Activated CD8-positive, alpha-beta T cell treated with anti-CD3 and anti-CD28 coated beads for 36 hours (primary cell): ENCODE measurements at places on chromosomes 4 and X. TPM values are rescaled to one million over a fixed set of nuclear protein-coding genes. Genes with fewer than 3 reads are reported as not detected.

DNA sequence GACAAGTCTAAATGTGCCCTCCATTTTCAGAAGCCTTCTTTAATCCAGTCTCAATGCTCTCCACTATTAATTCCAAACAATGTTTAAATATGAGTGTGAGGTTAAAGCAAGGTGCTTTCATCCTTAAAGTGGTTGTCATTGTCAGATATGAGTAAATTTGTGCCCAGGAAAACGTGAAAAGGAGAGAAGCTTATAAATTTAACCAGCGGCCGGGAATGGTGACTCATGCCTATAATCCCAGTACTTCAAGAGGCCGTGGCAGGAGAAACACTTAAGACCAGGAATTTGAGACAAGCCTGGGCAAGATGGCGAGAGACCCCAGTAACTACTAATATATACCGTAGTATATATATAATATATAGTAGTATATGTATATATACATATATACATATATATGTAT is 270.0 kb downstream of the ARHGAP24 start:
- H3K4me1 ChIP-seq = no peaks in the 10 kb centered on the region
- DNase-seq = no peak
- no peak overlapping the region for H3K27ac ChIP-seq
- no peaks in the 10 kb centered on the region for H3K27me3 ChIP-seq

The TRAPPC11 gene
- total RNA-seq = 28.5 TPM

DNA sequence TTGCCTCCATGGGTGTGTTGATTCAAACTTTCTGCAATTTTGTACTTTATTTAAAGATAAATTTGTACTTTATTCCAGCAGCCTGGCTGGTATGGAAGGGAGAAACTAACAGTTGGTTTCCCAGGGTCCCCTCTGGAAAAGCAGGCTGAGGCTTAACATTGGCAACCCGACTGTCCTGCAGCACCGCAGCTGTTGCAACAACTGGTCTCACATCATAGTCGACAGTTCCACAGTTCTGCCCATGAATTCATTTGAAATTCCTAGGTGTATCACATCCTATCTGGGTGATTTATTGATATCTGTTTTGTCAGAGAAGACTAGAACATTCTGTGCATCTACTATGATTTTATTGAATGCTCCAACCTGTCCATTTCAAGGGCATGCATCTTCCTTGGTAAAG is 98.8 kb upstream of the GATB start:
- H3K36me3 ChIP-seq = no peaks in the 10 kb centered on the region
- no peak overlapping the region for H3K27ac ChIP-seq
- H3K4me1 ChIP-seq = no peaks in the 10 kb centered on the region
- H3K4me3 ChIP-seq = no peak overlapping the region
- no peak for DNase-seq
- no peaks in the 10 kb centered on the region for H3K27me3 ChIP-seq

The TLL1 gene
- total RNA-seq = not detected

- no peak for DNase-seq
- no peaks in the 10 kb centered on the region for H3K36me3 ChIP-seq
- no peak overlapping the region for H3K27ac ChIP-seq
- H3K27me3 ChIP-seq = peaks cover 22% of the 10 kb centered on the region
- H3K4me1 ChIP-seq = peaks cover 28% of the 10 kb centered on the region
These were observed 41.7 kb upstream of the SLC39A8 start for GRCh38 chr4:102386966-102387365.

DNA sequence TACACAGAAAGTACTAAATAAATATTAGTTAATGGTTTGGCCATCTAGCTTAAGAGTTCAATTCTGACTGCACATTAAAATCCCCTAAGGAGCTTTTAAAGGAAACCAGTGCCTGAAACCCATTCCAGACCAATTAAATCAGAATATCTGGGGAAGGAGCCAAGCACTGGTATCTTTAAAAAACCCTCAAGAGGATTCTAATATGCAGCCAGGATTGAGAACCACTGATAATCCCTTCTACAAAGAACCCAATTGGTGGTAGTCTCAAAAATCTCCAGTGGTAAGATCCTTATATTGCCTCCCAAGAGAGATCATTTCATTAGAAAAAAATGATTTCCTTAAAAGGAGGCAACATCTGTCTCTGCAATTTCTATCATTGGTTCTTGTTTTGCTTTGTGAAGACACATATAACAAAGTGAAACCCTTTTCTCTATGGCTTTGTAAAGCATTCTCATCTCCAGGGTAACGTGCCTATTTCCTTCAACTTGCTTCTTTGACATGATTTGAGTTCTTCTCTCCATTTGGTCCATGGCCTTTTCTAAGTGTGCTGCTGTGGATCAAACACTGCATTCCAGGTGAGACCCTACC is 3.5 kb downstream of the GPR34 start:
- H3K27me3 ChIP-seq = no peaks in the 10 kb centered on the region
- H3K4me1 ChIP-seq = peaks cover 54% of the 10 kb centered on the region
- H3K27ac ChIP-seq = peak overlapping the region; percentile 34

DNA sequence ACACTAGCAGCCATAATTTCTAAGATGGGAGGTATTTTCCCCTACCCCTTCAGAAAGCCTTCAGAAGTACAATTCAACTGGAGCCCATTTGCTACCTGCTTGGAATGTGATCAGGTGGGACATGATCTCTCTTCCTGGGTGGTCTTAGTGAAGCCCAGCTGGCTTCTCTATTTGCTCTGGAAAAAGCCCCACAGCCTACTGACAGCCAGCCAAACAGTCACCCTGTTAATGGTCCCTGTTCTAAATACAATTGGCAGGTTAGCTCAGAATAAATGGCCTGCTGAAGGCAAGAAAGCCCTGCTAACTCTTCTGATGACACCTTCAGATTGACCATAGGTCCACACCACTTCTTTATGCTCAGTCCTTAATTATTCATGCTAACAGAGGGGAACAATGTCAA is 39.9 kb downstream of the HS6ST2 start:
- no peaks in the 10 kb centered on the region for H3K27me3 ChIP-seq
- no peak overlapping the region for H3K4me3 ChIP-seq
- no peak overlapping the region for H3K27ac ChIP-seq

DNA sequence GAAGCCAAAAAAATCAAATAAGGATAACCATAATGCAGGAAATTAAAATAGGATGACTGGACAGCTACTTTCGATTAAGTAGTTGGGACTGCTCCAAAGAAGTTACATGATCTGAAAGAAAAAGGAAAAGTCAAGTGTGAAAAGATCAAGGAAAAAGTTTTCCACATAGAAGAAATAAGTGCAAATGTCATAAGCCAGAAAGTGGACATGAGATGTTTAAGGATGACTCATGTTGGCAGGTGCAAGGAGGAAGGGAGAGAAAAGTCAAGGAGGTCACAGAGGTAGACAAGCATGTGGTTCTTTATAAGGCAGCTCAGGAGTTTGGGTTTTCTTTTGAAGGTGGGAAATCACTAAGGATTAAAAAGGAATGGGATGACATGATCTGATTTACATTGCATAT is 89.8 kb upstream of the GPRIN3 start:
- DNase-seq = no peak
- H3K4me3 ChIP-seq = no peak overlapping the region
- H3K27ac ChIP-seq = no peak overlapping the region
- no peaks in the 10 kb centered on the region for H3K27me3 ChIP-seq
- H3K36me3 ChIP-seq = no peaks in the 10 kb centered on the region

- H3K27ac ChIP-seq = no peak overlapping the region
- no peak for DNase-seq
- H3K4me1 ChIP-seq = no peaks in the 10 kb centered on the region
- no peaks in the 10 kb centered on the region for H3K27me3 ChIP-seq
These were observed 63.7 kb downstream of the STK32B start for GRCh38 chr4:5114950-5115349.

DNA sequence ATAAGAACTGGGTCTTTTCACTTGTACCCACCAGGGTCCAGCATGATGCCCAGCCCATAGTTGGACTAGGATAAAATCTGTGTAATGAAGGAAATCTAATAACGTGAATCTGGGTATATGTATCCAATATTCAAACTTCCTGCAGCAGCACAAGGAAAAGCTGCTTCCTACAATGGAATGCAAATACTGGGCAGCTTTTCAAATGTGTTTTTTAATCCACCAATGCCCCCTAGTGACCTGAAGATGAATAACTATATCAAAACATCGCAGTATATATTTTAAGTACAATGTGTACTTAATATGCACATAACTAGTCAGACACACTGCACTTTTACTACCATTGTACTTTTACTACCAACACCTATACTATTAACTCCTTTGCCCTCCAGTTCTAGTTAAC is 5.3 kb downstream of the APOO start:
- peaks cover 9% of the 10 kb centered on the region for H3K4me1 ChIP-seq
- H3K36me3 ChIP-seq = no peaks in the 10 kb centered on the region
- H3K27me3 ChIP-seq = no peaks in the 10 kb centered on the region
- H3K4me3 ChIP-seq = no peak overlapping the region
- H3K27ac ChIP-seq = no peak overlapping the region

- no peak overlapping the region for H3K27ac ChIP-seq
- H3K4me1 ChIP-seq = no peaks in the 10 kb centered on the region
- H3K36me3 ChIP-seq = no peaks in the 10 kb centered on the region
- no peaks in the 10 kb centered on the region for H3K27me3 ChIP-seq
- no peak for DNase-seq
These were observed 100.7 kb upstream of the AMOT start for GRCh38 chrX:112941209-112941837.
